Stimulated activated CD8-positive, alpha-beta memory T cell treated with anti-CD3 and anti-CD28 coated beads, Interleukin-15, amount 100 ng/mL, for 1 hour (primary cell): ENCODE measurements at places on chromosomes 12 and 14.

DNA sequence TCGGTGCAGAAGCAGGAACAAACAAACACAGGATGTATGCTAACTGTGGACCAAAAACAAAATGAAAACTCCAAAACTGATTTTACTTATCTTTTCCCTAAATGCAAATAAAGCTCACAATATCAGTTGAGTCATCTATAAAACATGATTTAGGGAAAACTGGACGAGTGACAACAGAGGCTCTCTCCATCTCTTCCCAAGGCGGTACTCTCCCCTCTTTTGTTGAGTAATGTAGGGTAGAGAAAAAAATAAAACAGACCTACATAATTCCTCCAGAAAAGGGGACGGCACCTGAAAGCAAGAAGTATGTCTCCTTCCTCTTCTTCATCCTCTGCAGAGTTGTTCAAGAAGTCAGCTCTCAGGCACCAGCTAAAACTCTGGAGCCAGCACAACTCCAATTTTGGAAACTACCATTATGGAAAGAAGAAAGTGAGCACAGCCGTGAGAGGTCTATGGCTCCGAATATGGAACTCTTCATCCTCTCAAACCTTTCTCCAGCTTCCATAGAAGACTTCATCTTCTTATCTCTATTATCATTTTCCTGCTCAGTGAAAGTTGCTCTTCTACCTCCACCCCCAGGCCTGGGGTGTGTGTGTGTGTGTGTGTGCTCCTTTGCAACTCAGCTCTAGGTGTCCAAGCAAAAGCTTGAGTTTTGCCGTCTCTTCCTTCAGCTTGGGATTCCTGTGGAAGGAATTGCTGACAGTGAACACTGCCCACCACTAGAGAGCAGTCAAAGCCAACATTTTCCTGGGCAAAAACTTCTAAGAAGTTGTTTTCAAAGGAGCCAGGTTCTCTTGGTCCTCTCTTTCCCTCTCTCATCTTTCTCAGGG is 155.4 kb downstream of the DIO2 start:
- no peak for DNase-seq

DNA sequence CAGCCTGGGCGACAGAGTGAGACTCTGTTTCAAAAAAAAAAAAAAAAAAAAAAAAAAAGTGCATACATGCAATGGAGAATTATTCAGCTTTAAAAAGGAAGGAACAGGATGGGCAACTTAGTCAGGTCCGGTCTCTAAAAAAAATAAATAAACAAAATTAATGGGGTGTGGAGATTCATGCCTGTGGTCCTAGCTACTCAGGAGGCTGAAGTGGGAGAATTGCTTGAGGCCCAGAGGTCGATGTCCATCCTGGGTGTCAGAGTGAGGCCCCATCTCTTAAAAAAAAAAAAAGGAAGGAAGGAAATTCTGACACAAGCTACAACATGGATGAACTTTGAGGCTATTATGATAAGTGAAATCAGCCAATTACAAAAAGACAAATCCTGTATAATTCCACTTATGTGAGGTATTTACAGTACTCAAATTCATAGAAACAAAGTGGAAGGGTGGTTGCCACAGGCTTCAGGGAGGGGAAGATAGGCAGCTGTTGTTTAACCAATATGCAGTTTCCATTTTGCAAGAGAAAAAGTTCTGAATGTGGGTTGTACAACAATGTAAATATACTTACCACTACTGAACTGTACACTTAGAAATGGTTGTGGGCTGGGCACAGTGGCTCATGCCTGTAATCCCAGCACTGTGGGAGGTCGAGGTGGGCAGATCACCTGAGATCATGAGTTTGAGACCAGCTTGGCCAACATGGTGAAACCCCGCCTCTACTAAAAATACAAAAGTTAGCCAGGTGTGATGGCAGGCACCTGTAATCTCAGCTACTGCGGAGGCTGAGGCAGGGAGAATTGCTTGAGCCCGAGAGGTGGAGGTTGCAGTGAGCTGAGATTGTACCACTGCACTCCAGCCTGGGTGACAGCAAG is 12.3 kb upstream of the APOF start:
- DNase-seq, result no peak

DNA sequence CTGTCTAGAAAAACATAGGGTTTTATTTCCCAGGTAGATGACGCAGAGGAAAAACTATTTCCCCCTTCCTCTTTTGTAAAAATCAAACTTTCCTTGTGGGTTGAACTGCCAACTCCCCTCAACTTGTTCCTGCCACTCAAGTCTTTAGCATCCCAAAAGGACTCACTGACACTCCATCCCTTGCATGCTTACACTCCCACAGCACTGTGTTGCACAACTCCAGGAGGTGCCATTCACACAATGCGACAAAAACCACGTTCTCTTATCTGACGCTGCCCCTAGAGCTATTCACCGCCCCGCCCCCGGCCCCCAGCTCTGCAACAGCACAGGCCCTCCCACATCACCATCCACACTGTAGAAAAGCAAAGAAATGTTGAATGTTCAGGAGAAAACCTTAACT is 16.9 kb upstream of the STON2 start:
- DNase-seq, result no peak

- DNase-seq, result no peak
Measured at GRCh38 chr14:102171173-102172020, 31.7 kb downstream of the WDR20 start.

- no peak for DNase-seq
Measured at GRCh38 chr12:34390171-34390841, 368.0 kb downstream of the ALG10 start.

GRCh38 chr12:124302241-124302806 is 7.4 kb downstream of the RFLNA start:
- DNase-seq, result no peak

DNA sequence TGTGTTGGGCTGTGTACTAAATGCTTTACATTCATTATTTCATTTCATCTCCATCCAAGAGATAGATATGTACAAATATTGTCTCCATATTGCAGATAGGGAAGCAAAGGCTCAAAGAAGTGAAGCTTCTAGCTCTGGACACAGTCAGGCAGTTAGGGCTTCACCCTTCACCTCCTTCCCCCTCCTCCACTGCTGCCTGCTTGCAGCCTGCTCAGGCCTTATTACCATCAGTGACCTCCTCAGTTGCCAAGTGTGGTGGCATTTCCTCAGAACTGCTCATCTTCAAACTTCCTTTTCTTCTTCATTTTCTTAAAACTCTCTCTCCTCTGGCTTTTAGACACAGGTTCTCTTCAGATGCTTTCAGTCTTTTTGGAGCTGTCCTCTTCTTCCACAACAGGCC is 4.7 kb upstream of the GPATCH2L start:
- no peak for DNase-seq

GRCh38 chr12:91094032-91094662 is 17.1 kb downstream of the LUM start:
- no peak for DNase-seq

GRCh38 chr14:88882236-88882635 is 57.8 kb downstream of the TTC8 start:
- DNase-seq, result no peak

GRCh38 chr14:99579903-99580571 is 24.0 kb downstream of the CCDC85C start:
- DNase-seq, result no peak

- DNase-seq, result no peak
Measured at GRCh38 chr14:54010981-54011380, 54.4 kb upstream of the BMP4 start.

DNA sequence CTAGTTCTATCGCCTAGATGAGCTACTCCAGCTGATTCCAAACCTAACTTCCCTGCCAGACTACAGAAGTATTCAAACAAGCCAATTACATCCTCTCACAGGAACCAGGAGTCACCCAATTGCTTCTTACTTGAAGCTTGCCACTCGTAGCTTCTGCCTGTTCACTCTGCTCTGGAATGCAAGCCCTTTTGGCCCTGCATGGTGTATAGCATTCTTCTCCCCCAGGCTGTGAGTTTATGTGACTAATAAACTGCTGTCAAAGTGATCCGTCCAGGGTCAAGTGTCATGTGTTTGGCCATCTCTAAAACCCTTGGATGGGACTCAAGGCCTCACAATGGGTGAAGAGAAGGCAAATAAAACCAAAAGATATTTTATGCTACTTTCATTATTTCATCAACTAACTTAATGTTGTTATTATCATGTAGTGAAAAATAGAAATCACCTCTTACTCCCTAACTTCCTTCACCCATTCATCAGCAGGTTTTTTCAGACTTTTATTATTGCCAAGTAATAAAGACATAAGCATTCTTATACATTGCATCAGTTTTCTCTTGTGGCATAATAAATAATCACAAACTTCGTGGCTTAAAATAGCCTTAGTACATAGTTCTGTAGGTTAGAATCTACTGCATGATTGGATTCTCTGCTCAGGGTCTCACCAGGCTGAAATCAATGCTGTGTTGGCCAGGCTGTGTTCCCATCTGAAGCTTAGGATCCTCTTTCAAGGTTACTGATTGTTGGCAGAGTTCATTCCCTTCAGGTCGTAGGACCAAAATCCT is 1981.7 kb upstream of the FLRT2 start:
- no peak for DNase-seq

- no peak for DNase-seq
Measured at GRCh38 chr14:21300892-21301291, 21.0 kb downstream of the RPGRIP1 start.

GRCh38 chr14:52852810-52853521 is 61.6 kb upstream of the GNPNAT1 start:
- no peak for DNase-seq
